RKO (cell line): ENCODE measurements at places on chromosomes 16 and 17.

- DNase-seq = no peak
Measured at GRCh38 chr16:9165681-9166080, 74.2 kb downstream of the HAPSTR1 start.

DNA sequence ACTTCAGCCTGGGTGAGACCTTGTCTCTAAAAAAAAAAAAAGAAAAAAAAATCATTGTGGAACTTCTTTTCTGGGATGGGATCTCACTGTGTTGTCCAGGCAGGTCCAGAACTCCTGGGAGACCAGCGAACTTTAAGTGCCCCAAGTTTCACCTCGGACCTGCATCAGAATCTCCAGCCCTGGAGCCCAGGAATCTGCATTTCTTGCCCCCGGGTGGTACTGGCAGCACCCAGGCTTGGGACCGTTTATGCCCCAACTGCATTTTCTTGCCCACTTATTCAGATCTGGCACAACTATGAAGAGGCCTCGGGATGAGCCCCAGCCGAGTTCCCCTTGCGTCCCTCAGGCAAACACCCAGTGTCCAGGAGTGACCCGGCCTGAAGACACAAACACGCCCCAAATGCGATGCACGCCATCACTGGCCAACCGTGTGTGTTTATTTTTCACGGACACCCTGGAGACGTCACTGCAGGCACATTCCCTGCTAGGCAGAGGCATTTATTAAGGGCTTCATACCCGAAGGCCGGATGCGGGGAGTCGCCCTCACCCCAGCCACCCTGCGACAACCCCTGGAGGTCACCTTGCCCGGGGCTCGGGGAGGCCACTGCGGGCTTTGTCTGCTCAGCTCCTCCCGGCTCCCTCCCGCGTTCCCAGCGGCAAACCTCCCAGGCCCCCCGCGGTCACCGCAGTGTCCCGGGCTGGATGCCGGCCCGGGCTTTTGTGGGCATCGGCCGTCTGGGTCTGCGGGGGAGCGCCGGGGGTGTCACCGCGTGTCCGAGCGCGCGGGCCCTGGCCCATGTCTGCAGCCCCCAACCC lies 684 bp upstream of the SPIRE2 start:
- peak; percentile 70 for DNase-seq

DNA sequence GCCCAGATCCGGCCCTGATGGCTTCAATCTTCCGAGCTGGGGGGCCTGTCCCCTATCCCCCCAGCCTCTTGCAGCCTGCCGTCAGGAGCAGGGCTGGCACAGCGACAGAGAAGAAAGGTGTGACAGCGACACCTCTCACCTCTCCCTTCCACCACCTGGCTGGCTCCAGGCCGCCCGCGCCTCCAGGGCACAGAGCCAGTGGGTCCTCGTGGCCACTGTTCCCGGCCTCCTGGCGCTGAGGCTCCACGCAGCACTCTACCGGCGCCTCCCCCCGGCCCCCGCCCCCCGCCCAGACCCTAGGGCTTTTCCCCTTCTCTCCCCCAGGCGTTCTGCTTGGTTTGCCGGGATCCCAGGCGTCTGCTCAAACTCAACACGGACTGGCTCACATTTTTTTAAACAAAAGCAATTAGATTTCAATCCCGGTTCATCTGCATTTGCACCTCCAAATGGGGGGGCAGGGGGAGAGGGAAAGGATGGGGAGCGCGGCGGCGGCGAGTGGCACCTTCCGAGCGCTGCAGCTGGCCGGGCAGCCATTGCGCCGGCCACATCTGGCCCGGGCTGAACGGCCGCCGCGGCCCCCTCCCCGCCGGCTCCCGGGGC lies 12.8 kb upstream of the CBX8 start:
- DNase-seq = no peak

DNA sequence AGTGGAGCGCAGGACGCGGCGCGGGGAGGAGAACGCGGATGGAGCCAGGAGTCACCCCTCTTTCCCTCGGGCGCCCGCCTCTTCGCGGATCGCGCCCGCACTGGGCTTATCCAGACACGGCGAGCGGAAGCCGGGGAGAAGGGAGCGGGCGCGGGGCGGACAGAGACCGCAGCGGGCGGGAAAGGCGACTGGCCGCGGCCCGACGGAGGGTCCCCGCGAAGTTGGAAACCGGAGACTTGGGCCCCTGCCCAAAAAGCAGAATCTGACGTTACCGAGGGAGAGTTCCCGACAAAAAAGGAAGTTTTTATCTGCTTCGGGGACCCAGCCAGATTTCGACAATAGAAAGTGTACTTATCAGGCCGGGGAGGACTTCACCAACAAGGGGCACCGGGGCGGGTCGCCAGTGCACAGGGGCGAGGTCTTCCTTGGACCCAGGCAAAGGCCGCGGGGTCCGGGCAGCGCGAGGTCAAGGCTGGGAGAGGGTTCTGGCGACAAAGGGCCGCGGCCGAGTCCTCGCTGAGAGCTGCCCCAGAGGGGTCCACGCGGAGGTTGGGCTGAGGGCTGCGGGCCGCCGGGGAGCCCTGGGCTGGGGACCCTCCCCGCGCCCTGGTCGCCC lies 519 bp downstream of the ST6GALNAC2 start:
- no peak for DNase-seq

GRCh38 chr17:29677221-29677791 lies 54.6 kb upstream of the CORO6 start:
- no peak for DNase-seq

- DNase-seq = no peak
Measured at GRCh38 chr17:40416671-40417070, 1.0 kb downstream of the TOP2A start.

- no peak for DNase-seq
Measured at GRCh38 chr17:41777574-41778188, 8.8 kb downstream of the JUP start.

DNA sequence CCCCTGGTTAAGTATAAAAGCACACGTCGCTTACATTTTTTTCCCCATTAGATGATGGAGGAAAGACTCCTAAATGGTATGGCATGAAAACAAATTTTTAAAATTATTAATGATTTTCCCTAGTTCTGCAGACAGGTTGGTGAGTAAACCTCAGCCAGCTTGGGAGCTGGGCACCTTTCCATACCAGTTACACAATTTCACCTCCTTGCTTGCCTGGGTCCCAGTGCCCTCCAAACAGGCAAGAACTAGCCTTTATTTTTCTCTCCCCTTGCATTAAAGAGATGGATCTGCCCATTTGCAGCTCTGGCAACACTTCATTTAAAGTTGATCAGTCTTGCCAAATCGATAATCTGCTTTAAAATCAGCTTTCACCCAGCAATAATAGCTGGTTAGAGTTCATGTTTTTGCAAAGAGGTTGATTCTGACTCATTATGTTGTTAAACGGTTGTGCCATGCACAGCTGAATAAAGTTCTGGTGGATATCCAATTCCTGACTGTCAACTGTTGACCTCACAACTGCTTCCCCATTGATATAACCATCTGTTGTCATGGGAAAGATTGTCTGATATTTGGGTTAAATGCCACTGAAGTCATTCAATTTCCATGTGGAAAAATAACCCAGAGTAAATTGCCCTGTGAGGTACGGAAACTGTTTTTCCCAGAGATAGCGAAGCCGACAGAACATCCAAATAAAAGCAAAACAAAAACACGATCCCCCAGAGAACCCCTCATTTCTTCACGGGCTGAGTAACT lies 1.3 kb downstream of the C17orf58 start:
- DNase-seq = peak; percentile 87

DNA sequence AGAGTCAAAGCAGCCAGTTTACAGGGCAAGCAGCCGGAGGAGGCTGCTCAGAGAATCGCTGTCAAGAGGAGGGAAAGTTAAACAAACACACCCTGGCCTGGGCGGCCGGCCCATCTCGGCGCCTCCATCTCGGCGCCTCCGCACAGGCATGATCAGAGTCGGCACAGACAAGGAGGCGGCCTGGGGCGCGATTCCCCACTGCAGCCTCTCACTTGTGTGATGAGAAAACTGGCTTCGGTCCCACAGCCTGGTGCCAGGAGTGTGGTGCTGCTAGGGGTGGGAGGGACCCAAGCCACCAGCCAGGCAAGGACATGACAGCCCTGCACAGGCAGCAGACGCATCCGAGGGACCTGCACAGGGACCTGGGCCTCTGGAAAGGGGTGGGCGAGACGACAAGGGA lies 17.7 kb downstream of the SLC38A10 start:
- DNase-seq = no peak

GRCh38 chr16:31458073-31458843 lies 1.0 kb upstream of the ARMC5 start:
- DNase-seq = peak; percentile 76

DNA sequence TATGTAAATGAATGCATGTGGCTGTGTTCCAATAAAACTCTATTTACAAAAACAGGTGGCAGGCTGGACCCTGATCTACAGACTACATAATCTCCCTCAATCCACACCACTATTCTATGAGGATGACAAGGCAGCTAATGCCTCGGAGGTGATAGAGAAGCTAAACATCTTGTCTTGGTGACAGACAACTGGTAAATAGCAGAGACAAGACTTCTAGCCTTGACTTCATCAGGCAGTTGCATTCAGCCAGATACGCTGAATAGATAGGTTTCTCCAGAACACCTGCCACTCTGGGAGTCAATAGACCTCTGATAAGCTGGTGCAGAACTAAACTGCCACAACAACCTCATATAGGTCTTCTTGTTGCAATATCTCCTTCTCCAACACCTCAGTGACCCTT lies 3.3 kb downstream of the ATPAF2 start:
- no peak for DNase-seq

- no peak for DNase-seq
Measured at GRCh38 chr17:30858556-30859250, 26.9 kb downstream of the ATAD5 start.

GRCh38 chr17:77742579-77742978 lies 215.9 kb upstream of the TNRC6C start:
- DNase-seq = no peak

DNA sequence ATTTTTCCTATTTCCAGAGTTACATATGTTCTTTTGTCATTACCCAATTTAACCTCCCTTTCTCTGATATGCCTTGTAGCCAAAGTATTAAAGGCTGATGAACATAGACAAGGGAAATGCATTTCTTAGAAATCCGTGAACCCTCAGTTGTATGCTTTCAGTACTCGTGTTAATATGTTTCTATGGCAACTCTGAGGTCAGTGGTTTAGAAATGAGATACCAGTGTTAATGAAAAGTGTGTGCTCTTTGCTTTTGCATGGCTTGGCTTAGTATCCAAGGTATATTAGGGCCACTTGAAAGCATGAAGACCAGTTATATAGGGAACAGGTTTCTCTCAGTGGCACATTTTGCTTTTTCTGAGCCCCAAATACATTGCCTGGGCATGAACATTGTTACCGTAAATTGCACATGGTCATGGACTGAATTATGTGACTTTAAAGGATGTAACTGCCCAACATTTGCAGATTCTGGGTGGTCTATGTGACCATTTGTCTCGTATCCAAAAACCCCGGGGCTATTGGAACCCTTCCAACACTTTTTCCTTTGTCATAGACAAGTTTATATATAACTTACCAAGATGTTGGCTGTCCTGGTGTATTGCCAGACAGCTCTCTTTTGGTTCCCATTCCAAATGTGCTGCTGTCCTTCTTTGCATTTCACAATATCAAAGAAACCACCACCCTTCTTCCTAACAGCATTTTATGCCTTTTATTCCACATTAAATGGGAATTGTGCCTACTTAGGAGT lies 17.5 kb downstream of the ABHD15 start:
- DNase-seq = no peak

DNA sequence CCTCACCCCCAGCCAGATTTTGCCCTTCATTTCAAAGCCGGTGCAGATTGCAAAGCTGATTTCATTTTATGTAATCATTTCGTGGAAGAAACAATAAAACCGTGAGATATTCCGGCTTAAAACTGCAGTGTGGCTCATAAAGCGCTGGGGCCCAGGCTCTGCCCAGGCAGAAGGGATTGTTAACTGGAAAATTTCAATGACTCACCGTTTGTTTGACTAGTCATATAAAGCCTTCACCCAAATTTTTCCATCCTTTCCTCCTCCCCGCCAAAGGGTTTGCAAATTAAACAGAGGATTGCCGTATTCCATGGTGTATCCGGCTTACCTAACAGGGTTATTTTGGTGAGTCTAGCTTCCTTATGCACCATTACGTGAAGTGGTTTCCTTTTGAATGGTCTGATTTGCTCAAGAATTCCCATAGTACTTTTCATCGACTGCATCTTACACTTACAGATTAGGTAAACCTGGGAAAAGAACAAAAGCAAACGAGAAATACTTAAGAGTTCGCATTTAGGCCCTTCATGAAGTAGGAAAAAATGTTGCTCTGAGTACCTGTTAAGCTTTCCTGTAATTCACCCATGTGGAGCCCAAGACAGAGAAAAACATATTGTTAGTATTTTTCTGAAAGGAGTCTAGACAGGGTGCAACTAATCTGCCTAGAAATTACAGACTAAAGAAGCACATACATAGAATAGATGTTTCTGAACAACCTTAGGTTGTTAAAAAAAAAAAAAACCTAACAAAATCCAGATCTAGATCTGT lies 949 bp upstream of the GSPT1 start:
- DNase-seq = peak; percentile 92

- no peak for DNase-seq
Measured at GRCh38 chr17:82787081-82787848, 35.4 kb downstream of the TBCD start.

DNA sequence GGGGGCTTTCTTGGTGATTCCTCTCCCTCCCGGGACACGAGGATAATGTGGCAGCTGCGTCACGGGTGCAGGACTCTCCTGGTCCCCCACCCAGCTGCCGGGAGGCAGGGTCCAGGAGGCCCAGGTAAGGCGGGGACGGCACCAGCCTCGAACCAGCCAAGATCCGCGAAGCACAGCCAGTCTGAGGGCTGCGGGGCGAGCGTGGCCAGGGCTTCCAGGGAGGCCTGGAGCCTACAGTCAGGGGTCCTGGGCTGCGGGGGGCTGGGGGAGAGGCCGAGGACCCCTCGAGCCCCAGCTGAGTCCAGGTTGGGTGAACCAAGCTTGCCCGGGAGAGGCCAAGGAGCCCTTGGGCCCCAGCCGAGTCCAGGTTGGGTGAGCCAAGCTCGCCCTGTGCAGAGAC lies 10.0 kb downstream of the TPSD1 start:
- DNase-seq = no peak

DNA sequence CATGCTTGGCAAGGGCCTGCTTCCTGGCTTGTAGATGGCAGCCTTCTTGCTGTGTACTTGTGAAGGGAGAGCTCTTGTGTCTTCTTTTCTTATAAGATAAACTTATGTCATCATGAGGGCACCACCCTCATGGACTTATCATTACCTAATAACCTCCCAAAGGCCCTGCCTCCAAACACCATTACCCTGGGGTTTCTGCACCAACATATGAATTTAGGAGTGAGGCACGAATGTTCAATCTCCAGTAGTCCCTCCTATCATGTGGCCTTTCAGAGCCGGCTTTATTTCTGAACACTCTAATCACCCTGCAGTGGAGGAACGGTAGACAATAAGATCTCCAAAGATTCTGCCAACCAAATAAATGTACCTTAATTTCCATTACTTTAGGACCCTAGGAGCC lies 144.3 kb downstream of the ABCC12 start:
- no peak for DNase-seq
